ENCODE measurements at places on chromosomes 3 and 15.
A peak's percentile ranks its signal among the peaks of the same experiment; 100 is the strongest.

- no peak for DNase-seq
- H3K27me3 ChIP-seq, result no peaks in the 10 kb centered on the region
- H3K27ac ChIP-seq, result no peak overlapping the region
- no peak overlapping the region for H3K4me3 ChIP-seq
Measured at GRCh38 chr3:79937567-79937966, 169.8 kb upstream of the ROBO1 start.

GRCh38 chr3:105274536-105274935, 92.2 kb upstream of the ALCAM start:
- DNase-seq, result no peak
- no peaks in the 10 kb centered on the region for H3K36me3 ChIP-seq
- no peak overlapping the region for H3K27ac ChIP-seq
- no peak overlapping the region for H3K4me3 ChIP-seq

GRCh38 chr3:115099134-115099985, 47.7 kb downstream of the ZBTB20 start:
- DNase-seq, result no peak
- no peaks in the 10 kb centered on the region for H3K27me3 ChIP-seq
- H3K4me3 ChIP-seq, result peak overlapping the region; percentile 51
- peaks cover 44% of the 10 kb centered on the region for H3K4me1 ChIP-seq
- peak overlapping the region; percentile 75 for H3K27ac ChIP-seq

- no peak overlapping the region for H3K4me3 ChIP-seq
- H3K4me1 ChIP-seq, result peaks cover 7% of the 10 kb centered on the region
- no peaks in the 10 kb centered on the region for H3K27me3 ChIP-seq
- no peak for DNase-seq
- no peaks in the 10 kb centered on the region for H3K36me3 ChIP-seq
- no peak overlapping the region for H3K27ac ChIP-seq
Measured at GRCh38 chr3:101999177-101999779, 150.0 kb downstream of the NFKBIZ start.

DNA sequence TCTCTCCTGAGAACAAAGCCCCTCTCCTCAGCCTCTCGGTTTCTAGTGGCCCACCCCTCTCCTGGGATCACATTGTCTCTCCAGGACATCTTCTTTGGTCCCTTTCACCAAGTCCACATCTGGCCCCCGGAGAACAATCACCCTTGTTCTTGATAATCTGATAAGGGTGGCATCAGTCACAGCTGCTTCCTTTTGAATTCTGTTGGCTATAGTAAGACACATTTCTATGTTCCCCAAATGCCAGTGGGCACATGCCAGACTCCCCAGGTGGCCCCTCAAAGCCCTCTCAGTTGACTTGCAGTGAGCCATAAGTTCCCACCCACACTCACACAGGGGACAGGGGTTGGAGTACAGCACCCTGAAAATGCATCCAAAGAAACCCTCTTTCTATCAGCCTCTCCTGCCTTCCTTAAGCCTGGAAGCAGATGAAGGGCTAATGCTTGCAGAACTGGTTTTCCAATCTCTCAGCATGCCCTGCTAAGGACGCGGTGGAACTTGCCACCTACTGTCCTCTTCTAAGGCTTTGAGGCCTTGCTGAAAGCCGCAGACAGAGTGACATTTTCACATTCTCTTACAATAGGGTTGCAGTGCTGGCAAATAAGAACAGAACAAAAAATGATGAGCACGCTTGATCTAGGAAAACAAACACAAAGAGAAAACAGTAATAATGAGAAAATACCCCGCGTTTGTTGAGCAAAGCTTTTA, 101.3 kb upstream of the SLCO3A1 start:
- H3K4me3 ChIP-seq, result no peak overlapping the region
- no peak for DNase-seq
- H3K36me3 ChIP-seq, result no peaks in the 10 kb centered on the region
- H3K27me3 ChIP-seq, result no peaks in the 10 kb centered on the region

Data from transverse colon (tissue), 4 donors.